ENCODE measurements at places on chromosomes 13 and 19. TPM values are rescaled to one million over a fixed set of nuclear protein-coding genes. Genes with fewer than 3 reads are reported as not detected.

DNA sequence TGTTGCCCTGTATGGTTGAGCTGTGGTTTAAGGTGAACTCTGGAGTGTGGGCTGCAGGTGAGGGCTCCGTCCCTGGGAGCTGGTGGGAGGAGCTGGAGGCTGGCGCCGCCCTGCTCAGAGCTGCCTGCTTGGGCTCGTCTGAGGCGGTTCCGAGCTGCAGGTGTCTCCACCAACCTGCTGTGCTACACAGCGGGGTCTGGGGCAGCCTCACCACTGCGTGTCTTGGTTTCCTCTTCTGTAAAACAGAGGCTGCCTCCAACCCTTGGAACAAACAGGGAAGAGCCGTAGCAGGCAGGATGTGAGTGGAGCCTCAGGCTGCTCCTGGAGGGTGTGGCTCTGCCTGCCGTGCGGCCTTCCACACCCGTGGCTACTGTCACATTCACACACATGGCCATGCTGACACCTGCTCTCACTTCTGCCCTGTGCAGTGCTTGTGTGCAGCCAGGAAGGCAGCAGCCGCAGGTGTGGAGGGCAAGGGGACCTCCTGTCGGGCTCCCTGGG is 21.4 kb downstream of the NAXD start:
- no peak for DNase-seq

DNA sequence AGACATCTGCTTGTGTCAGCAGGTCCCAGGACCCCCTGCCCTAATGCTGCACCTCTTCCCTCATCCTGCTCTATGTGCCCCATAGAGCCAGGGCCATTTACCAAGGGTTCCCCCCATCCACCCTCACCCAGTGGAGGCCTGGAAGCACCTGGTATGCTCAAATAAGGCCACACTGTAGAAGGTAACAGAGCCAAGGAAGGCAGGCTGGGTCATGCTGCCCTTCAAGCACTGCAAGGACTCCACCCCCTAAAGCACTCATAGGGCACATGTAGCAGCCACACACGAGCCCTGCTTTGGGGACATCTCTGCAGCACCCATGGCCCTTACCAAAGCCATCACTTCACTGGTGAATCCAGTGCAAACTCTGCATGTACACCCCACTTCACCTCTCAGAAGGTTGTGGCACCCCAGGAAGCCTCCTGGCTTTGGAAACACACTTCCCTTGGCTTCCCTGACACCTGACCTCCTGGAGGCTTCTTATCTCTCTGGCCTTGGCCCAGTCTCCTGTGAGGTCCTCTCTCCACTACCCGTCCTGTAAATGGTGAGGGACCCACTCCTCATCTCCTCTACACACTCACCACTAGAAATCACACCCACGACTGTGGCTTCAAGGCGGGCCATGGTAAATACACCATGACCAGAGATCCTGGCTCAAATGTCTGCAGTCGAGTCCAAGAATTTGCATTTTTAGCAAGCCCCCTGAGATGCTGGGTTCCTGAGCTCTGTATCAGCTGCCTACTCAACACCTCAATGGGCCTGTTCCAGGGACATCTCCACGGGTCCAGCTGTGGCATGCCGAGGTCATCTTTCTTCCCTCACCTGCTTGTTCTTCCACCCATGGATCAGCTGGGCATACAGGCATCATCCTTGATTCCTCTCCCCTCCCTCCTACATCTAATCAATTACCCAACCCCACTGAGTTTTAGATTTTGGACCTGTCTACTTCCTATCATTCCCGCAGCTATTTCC is 80.9 kb upstream of the DOCK9 start:
- no peak for DNase-seq

GRCh38 chr19:1407528-1408299 is at the start of gene DAZAP1:
DAZAP1 (plus strand) TSS chr19:1407586; CDS start chr19:1407774, 188 bp downstream.
- peak; percentile 31 for DNase-seq

Gene HRC
- not detected for total RNA-seq

Gene F10
- total RNA-seq, result not detected
